ENCODE measurements at places on chromosomes 4 and X.

GRCh38 chr4:2083116-2083825, 24.1 kb downstream of the NAT8L start:
- DNase-seq: no peak

GRCh38 chrX:18895189-18895951, 88.5 kb downstream of the PHKA2 start:
- no peak for DNase-seq

DNA sequence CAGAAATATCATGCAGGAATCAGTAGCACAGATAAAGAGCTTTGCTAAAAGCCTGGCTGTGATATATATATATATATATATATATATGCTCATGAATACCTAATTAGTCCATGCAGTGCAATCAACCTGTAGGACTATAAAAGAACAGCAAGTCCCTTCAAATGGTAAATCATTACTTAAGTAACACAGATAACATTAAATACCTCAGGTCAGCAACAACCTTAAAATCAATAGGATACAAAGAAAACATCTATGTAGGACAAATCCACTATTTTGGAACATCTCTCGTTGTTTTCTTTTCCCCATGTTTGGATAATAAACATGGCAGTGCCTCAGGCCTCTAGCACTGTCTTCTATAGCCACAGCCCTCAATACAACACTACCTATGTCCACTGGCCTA, 106.6 kb downstream of the FNIP2 start:
- no peak for DNase-seq

DNA sequence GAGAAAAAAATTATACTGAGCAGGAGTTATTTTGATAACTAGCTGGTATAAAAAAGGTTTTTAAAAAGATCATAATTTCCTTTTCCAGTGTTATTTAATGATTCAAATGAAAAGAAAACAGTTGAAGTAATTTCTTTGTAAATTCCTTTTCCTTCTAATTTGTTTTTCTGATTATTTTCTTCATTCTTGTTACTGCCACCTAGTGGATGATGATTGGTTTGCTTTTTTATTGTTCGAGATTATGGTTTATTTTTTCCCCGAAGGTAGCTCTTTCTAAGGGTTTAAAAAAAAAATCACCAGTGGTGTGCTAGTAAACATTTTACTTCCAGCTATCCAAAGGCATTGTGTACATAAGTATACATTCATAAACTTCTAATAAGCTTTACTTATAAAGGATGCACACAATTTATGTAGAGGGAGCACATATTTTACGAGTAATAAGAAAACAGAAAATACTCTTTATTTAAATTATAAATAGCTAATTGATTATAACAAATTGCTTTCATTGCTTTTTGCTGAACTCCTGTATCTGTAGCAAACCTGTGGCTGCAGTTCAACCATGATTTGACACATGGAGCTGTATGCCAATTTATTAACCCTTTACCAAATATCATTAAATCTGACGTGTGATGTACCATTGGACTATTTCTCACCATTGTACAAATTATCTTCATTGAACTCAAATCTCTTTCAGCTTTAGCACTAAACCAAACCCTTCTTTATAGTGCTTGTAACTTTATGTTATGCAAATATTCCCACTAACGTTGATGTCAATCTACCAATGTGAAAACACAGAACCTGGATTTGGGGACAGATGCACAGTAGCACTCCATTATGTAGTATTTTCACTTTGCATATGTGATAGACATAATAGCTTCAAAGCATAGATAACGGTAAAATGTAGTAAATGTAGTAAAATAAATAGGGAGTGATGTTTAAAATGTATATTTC, 97.8 kb upstream of the ANK2 start:
- DNase-seq: no peak

DNA sequence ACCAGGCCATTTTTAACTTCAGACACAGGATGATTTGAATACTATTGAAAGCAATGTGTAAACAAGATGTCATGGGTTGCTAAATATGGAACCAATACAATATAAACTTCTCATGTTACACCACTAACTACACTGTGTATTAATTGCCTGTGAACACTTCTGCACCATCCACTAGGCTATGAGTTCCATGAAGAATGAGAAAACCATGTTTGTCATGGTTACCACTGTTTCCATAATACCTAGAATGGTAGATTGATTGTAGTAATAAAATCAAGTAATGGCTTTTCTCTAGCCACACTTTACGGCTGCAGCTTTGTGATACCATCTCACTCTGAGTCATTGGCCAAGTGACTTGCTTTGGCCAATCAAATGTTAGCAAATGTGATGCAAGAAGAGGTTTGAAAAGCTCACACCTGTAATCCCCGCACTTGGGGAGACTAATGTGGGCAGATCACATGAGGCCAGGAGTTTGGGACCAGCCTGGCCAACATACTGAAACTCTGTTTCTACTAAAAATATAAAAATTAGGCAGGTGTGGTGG, 19.9 kb upstream of the CYBB start:
- DNase-seq: no peak
